ENCODE measurements at places on chromosomes 2 and 18.
A peak's percentile ranks its signal among the peaks of the same experiment; 100 is the strongest.

GRCh38 chr2:236682651-236683422 lies 113.2 kb downstream of the ACKR3 start:
- no peak for DNase-seq

DNA sequence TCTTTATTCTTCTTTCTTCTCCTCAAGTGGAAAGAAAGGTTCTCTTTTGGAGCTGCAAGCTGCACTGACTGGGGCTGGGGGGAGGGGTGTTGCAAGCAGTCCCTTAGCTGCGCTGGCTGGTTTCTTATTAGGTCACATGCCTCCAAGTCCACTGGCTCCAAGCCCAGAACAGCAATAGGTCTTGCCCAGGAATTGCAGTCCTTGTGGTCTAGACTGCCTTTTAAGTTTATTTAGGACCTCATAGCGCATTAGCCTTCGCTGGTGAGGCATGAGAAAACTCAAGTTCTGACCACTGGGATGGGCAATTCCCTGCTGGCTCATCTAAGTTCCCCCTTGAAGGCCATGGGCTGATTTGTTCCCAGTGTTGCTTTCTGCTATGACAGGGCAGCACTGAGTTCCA lies 138.6 kb upstream of the SCN7A start:
- DNase-seq = no peak

GRCh38 chr2:144325086-144325485 lies 194.8 kb downstream of the ZEB2 start:
- peak; percentile 62 for DNase-seq

GRCh38 chr2:79936715-79937114 lies 367.8 kb downstream of the LRRTM1 start:
- no peak for DNase-seq

DNA sequence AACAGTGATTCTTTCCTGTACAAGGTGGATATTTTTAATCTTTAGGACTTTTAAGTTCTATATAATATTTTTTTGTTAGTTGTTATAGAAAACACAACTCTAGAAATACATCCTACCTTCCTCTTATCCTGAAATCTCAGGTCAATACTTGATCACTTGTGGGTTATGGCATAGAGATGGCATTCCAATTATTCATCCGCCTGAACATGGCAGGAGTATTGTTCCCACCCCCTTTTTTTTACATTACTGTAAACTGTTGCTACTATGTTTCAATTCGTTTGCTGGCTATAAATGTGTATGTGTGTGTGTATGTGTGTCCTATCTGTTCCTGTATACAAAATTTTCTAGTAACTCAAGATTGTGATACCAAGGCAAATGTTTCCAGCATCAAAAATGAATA lies 43.3 kb upstream of the FN1 start:
- DNase-seq = no peak

GRCh38 chr2:226048611-226049010 lies 649.1 kb downstream of the NYAP2 start:
- DNase-seq = no peak

DNA sequence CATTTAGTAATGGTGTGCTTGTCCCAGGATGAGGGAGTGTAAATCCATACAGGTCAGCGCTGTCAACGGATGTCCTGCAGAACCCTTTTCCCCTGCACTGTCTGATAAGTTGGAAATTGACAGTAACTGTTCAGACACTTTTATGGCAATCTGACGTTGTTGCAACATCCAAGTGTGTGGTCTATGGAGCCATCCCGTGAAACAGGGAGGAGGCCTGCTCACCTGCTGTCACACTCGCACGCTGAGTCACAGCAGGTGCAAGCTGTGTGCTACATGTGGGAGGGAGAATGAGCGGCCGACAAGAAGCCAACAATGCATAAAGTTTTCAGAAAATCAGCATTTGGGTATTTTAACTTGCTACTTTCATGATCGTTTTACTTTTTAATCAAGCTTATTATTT lies 43.7 kb upstream of the RMDN2 start:
- DNase-seq = no peak

DNA sequence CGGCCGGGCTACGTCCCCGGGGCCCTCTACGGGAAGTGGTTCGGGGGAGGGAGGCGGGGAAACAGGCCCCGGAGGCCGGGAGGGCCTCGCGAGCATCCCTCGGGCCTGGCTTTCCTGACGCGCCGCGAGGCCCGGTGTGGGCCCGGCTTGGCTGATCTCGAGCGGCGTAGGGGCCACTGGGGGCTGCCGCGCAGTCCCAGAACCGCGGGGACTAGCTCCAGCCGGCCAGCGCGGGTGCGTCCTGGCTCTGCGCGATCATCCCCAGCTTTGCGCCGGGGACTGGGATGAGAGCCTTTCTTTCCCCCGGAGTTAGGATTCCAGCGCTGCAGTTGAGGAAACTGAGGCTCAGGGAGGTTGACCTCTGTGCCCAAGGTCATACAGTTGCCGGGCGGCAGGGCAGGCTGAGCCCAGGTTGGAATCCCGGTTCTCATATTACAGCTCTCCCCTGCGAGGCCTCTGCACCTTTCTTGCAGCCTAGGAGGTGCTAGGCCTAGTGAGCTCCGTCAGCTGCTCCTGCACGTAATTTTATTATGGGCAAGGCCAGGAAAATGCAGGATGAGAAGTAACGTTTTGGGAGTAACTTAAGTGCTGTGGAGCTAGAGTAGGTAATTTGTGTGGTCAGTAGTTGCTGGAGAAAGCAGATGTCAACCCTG lies 501 bp downstream of the LPIN1 start:
- DNase-seq = no peak

Measured in CD4-positive, alpha-beta memory T cell (primary cell).